ENCODE measurements at places on chromosomes 5 and 9.

DNA sequence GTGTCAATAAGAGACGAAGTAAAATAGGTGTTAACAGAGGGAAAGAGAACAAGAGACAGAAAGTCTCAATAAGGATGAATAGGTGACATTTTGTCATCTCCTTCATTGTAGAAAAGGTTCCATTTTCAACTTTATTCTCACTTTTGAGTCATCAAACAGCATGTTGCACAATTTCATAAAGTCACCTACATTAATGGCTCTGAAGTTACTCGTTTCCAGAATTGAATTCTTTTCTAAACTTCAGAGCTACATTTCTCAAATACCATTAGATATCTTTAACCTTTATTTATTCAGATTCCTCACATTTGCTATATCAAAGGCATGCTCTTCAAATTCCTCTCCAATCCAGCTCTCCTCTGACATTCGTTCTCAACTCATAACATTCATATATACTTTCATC, 13.1 kb downstream of the ADAMTS6 start:
- DNase-seq = no peak

- no peak for DNase-seq
Measured at GRCh38 chr9:121790841-121791240, 139.4 kb downstream of the DAB2IP start.

- no peak for DNase-seq
Measured at GRCh38 chr9:134348404-134349155, 22.3 kb downstream of the RXRA start.

GRCh38 chr5:118533156-118533555, 455.2 kb downstream of the DTWD2 start:
- DNase-seq = no peak

DNA sequence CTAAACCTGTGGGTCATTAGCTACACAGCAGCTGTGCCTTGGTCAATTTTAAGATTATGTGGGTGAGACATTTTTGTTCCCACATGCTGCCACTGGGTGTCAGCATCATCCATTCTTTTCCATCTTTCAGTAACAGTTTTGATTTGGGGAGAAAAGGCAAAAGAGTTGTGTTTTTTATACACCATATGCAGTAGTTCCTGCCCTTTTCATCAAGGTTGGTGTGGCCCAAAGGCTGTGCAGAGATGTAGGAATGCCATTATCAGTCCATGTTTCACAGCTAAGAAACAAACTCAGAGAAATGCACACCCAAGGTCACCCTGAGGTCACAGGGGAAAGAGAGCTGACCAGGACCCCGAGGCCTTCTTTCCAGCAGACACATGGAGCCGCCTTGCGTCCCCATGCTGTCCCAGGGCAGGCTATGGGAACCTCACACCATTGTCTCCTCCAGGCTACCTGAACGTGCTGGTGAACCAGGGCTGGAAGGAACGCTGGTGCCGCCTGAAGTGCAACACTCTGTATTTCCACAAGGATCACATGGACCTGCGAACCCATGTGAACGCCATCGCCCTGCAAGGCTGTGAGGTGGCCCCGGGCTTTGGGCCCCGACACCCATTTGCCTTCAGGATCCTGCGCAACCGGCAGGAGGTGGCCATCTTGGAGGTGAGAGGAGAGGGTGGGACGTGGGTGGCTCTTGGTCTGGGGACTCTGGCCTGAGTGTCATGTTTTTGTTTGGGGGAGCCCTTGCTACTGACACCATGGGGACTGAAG, 27.8 kb upstream of the GRPEL2 start:
- peak; percentile 19 for DNase-seq

DNA sequence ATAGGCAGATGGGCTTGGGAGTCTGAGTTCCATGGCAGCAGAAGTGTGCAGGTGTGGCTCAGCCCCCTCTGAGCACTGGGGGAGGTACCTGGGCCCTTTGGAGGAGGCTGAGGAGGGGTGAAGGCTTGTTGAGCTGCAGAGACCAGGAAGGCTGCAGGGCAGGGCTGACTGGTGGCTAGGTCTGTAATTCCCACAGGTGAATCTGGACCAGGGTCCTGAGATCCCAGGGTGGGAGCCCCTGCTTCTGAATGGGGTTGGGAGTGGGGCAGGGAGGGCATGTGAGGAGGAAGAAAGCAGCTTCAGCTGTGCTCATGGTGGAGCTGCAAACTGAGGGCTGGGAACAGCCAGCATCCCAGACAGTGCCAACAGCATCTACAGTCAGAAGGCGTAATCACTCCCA, 111.1 kb downstream of the CACNA1B start:
- DNase-seq = no peak

DNA sequence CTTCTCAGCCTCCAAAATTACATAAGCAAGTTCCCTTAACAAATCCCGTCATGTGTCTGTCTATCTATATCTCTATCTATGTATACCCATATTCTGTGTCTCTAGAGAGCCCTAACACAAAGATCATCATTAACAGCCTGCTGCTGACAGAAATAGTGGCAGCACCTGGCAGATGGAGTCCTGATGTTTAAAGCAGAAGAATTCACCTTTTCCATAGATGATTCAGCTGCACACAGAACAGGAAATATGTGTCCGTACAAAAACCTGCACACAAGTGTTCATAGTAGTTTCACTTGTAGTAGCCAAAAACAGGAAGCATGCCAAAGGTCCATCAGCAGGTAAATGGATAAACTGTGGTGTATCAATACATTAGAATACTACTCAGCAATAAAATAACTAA, 45.0 kb upstream of the ACO1 start:
- DNase-seq = no peak

DNA sequence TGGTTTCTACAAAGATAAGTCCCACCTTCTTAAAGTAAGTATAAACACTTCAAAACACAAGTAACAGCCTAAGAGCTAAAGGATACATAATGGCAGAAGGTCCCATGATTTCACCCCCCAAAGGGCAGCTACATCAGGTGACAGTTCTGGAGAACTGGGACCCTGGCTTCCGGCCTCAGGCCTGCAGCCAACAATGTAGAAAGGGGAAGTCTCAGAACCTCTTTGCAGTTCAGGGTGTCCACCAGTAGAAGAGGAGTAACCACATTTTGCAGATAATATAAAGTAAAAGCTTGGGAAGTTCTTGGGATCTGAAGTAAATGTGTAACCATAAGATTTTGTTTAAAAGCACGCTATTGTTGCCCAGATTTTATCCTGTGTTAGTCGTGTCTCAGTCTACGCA, 267.4 kb upstream of the VLDLR start:
- DNase-seq = no peak

DNA sequence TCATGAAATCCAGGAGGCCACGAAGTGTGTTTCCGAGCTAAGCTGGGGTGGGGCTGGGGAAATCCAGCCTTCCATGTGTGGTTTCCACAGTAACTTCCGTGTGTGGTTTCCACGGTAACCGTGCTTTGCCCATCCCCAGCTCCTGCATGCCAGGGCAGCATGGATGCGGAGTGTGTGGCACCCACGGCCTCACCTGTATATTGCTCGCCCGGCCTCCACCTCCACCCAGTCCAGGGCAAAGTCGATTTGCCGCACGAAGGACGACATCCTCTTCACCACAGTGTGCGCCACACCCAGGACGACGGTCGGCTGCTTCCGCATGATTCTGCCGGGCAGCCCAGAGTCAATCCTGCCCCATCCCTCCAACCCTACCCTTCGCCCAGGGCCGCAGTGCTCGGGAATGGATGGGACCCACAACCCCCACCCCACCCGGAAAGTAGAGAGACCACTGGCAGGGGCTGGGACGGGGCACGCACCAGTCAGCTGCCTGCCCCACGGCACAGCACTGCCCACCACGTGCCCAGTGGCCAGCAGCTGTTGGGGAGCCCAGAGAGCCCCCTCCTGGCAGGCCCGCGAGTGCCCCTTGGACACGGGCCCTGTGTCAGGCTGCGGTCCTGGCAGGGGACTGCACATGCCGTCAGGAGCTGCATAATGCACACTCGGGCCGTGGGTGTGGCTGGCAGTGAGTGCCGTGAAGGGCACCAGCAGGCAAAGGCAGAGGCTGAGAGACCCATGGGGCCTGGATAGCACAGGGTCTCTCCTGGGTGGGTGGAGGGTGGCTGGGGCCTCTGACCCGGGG, 39.0 kb upstream of the NSMF start:
- DNase-seq = no peak

- no peak for DNase-seq
Measured at GRCh38 chr5:44329716-44330115, 59.5 kb downstream of the FGF10 start.

GRCh38 chr5:96275051-96275450, 158.0 kb downstream of the PCSK1 start:
- DNase-seq = no peak

GRCh38 chr9:26234865-26235264, 556.6 kb upstream of the TUSC1 start:
- no peak for DNase-seq

- DNase-seq = no peak
Measured at GRCh38 chr9:96478829-96479371, 28.9 kb downstream of the HABP4 start.

DNA sequence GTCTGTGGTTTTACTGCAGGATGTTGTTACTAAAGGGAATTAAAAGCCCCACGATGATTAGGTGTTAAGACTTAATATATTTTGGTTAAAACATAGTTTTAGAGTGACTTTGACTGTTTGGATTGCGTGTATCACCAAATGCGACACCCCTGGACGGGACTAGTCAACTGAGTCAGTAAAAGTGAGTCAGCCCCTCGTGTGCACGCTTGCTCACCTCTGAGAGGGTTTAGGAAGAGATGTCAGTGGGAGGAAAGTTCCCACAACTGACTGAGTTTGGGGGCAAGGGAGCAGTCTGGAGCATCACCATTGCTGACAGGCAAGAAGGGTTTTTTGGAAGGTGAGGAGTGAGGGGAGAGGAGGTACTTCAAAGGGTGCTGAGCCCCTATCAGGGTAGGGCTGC, 14.4 kb upstream of the DMRT3 start:
- DNase-seq = no peak

GRCh38 chr5:31701642-31702299, 62.8 kb downstream of the PDZD2 start:
- DNase-seq = no peak

DNA sequence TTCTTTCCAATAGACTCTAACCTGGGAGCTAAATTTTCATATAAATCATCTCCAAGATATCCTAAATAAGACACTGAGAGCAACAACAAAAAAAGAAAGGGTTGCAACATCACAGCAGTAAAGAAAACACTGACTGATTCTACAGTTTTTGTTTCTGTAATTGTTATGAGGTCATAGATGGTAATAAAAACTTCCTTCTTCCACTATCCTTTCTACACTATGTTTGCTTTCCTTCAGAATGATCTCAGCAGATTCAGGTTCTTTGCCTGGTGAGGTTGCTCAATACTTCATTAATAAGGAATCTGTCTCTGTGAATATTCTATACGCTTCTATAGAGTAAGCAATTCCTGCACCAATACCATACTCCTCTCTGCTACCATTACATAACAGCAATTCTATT, 835.6 kb upstream of the GRAMD2B start:
- DNase-seq = no peak

DNA sequence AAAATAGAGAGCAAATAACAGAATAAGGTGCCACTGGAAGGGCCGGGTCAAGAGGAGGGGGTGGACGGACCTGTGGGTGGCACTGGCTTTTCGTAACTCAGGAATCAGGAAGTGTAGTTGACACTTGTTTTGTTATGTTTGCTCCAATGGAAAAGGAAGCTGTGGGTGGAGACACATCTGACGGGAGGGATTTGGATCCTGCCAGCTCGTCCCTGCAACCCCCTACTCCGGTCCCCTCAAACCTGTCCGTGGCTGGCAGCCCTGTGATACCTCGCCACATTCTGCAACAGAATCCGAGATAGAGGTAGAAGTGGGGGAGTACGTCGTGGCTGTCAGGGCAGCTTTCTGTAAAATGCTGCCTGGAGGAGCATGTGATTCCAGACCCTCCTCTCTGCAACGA, 104.2 kb upstream of the IER5L start:
- DNase-seq = no peak

- DNase-seq = no peak
Measured at GRCh38 chr9:38629511-38629910, 9.1 kb upstream of the ANKRD18A start.

DNA sequence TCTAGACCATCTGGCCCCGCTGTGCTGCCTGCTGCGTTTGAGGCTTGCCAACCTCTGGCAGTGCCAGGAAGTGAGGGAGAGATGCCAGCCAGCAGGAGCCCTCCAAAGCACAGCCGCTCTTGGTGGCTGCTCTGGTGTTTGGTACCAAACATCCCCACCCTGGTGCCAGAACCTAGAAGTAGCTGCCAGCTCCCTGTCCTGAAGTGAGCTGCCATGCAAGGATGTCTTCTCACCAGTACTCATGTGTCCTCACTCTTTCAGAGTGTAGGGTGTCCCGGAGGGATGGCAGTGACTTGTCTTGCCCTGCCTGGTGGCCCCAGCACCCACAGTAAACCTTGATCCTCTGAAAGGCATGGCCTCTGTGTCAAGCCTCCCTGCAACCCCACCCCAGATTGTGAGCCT, 43.4 kb downstream of the AMBP start:
- DNase-seq = no peak

DNA sequence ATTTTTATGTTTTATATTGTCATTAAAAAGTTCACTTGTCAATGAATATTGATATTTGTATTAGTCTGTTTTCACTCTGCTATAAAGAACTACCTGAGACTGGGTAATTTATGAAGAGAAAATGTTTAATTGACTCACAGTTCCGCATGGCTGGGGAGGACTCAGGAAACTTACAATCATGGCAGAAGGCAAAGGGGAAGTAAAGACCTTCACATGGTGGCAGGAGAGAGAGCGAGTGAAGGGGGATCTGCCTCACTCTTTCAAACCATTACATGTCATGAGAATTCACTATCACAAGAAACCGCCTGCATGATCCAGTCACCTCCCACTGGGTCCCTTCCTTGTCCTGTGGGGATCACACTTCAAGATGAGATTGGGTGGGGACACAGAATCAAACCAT, 27.4 kb downstream of the SRD5A1 start:
- no peak for DNase-seq

DNA sequence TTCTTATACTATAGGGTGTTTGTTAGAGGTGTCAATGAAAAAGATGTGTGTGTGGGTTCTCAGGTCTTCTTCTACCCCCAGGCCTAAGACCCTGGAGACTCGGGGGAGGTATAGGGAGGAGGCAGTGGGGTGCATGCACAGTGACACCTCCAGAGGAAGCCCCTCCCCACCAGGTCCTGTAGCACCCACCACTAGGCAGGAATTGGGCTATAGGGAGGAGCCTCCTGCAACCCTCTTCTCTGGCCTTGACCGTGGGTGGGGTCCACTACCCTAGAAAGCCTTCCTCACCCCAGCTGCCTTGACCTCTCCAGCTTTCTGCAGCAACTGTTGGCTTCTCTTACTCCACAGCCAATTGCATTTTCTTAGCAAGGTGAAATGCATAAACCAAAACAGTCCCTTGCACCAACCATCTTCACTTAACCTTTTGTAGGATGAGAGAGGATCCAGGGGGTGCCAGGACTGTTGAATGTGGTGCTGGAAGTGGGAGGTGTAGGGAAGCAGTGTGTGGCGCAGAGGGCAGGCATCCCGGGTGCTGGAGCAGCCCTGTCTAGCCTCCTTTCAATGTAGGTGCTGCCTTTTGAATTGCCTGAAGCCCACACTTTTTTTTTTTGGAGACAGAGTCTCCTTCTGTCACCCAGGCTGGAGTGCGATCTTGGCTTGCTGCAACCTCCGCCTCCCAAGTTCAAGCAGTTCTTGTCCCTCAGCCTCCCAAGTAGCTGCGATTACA, 128.5 kb downstream of the RGS3 start:
- DNase-seq = no peak
